ENCODE measurements at places on chromosomes 5 and 9.
A peak's percentile ranks its signal among the peaks of the same experiment; 100 is the strongest.

DNA sequence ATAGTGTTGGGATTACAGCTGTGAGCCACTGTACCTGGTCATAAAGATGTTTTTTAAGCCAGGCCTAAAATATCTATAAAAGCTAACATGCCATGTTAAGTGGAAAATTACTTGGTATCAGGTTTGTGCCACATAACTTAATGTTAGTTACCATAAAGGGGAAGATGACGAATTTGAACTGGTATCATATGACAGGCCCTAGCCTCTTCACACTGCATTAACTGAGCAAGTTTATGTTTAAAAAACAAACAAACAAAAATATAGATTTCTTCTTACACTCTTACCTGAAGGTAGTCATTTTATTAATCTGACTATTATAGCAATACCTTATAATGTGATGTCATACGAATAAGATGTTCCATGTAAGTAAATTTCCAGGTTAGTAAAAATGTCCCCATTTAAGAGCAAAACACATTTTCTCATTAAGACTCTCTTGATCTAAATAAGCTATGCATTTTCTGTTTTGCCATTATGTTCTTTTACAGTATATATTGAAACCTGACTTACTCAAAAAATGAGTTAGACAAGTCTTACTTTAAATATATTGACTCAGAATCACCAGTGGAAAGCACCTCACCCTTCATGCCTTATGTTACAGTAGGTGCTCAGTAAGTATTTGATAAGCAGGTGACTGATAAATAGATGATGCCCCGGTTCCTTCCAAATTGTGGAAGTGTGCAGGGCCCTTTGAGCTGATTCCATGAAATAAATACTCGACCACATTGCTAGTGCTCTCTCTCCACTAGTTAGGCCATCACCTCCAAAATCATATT is 125.4 kb downstream of the CDC42SE2 start:
- DNase-seq: no peak

GRCh38 chr5:24480952-24481351 is 163.8 kb downstream of the CDH10 start:
- DNase-seq: no peak

- no peak for DNase-seq
Observed at GRCh38 chr9:710951-711745, 130.3 kb upstream of the DMRT1 start.

- DNase-seq: no peak
Observed at GRCh38 chr5:125394661-125395280, 648.3 kb upstream of the ZNF608 start.

DNA sequence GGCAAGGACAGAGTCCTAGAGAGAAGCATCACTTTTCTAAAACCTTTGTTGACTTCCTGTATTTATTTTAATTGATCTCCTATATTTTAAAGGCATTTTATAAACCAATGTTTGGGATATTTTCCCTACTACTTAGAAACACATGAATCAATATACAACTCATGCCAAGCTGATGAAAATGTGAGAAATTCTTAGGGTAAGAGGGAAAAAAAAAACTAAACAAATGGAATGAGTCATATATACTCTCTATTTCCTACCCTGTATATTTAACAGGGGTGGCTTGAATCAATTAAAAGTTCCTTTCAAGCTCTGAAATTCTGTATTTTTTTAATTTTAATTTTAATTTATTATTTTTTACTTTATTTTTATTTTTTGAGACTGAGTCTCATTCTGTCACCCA is 19.6 kb downstream of the BAAT start:
- no peak for DNase-seq

DNA sequence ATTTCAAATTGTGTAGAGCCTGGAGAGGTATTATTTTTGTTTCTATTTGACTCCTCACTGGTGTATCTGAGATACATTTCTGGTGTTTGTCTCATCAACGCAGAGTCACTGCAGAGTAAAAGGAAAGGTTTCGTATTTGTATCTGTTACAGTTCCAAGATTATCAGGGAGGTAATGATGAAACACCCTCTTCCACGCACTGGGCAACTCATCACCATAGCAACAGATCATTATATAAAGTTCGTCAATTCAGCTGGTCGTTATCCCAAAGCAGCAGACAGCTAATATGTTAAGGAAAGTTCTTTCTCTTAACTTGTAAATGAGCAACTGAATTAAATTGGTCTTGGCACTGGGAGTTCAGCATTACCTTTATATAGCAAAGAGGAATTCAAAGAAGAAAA is 513.5 kb downstream of the MTRR start:
- DNase-seq: no peak

GRCh38 chr9:3698531-3698930 is 172.7 kb upstream of the RFX3 start:
- DNase-seq: no peak

DNA sequence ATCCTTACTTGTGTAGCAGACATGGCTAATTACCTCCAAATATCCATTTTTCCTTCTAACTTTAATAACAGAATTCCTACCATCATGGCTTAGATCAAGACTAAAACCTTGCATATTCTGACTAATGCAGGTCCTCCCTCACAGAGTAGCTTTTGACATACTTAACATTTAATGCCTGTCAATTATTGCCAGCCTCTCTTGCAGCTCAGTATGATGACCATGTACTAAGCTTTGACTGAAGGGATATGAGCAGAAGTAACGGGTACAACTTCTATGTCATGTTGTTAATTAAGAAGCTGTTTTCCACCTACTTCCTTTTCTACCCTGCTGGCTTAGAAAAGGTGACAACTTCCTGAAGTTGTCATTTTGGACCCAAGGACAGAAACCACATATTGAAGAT is 533.4 kb downstream of the PSAT1 start:
- DNase-seq: no peak

DNA sequence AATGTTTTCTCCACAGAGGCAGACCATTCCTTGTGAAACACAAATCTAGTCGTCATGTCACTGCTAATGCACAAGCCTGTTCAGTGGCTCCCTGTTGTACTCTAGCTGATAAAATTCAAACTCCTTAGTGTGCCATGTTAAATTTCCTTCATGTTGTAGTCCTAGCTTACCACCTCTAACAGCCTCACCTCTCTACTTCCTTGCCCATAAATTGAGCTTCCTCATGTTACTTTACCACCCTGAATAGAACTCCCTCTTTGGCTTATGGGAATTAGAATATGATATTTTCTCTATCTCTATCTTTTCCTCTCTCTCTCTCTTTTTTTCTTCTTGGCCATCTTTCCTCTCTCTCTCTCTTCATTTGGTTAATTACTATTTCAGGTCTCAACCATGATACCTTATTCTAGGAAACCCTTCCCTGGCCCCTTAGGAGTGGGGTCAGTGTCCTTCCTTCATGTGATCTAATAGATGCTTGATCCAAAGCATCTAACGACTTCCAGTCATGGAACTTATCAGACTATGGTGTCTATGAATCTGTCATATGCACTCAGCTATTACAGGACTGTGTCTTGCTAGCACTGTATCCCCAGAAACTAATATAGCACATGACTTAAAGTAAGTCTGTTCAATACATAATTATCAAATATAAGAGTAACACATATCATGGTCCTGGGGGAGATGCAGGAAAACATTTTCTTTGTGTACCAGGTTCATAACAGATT is 31.5 kb upstream of the ALDH1A1 start:
- DNase-seq: no peak

GRCh38 chr5:95857185-95857945 is 34.8 kb upstream of the GLRX start:
- no peak for DNase-seq

DNA sequence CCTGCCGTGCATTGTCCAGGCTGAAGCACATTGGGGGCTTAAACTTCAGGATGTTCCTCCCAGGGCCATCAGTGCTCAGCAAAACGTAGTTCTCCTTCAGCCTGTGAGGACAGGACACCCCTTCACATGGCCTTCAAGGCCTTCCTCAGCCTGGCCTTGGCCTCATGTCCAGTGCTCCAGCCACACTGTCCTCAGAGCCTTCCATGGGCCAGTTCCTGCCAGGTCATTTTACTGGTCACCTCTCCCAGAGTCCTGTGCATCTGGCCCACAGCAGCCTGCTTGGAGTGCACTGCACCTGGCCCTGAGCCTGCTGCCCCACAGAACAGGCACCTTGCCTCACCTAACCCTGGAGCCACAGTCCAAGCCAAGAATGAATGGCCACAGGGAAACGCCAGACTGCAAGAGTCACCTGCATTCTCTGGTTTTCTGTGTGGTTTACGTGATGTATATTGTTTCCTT is 8.7 kb downstream of the HNRNPAB start:
- peak; percentile 56 for DNase-seq

DNA sequence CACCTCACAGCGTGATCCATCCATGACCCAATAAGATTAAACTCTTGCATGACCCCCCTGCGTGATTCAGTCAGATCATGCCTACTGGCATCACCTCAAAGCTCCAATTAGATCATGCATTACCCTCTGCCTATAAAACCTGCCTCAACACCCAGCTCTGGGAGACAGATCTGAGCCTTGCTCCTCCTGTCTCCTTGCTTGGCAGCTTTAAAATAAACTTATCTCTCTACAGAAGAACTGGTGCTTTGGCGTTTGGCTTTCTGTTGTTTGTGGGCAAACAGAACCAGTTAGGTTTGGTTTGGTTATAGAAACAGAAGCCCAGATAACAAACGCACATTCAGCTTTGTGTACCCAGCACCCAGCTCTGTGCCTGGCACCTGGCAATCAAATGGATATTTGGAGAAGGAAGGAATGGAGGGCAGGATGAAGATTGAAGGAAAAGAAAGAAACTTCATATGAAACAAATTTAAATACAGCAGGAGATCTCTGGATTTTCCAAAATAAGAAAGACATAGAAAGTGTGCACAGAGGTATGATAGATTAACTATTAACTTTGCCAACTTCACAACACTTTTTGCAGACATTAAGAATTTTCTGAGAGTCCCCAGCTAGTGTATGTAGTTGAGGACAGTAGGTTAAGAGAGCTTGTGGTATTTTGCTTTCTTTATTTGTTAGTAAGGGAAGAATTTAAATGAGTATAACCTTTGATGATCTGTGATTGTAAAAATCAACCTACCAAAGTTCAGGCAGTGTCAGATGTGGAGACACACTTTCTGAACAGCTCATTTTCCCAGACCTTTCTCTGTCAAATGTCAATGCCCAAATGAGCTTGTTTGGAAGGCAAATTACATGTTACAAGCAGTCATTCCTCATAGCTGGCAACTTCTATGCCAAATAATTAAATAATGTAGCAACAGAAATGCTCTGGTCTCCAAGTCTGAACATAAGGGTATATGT is 102.1 kb upstream of the ASTN2 start:
- DNase-seq: no peak

DNA sequence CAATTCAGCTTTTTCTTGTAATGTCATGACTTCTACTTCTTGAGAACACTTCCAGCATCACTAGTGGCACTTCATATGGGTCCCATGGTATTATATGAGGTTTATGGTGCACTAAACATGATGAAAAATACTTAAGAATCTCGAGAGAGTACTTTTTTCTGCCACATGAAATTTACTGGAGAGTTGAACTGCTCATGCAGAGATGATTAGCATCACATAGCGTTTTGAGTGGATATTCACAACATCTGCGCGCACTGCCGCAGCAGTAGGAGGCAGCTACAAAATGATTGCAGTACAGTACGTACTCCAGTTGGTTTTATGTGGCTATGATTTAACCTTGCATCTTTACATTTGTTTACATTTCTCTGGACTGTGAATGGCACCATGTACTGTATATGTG is 14.7 kb downstream of the RAD1 start:
- no peak for DNase-seq

DNA sequence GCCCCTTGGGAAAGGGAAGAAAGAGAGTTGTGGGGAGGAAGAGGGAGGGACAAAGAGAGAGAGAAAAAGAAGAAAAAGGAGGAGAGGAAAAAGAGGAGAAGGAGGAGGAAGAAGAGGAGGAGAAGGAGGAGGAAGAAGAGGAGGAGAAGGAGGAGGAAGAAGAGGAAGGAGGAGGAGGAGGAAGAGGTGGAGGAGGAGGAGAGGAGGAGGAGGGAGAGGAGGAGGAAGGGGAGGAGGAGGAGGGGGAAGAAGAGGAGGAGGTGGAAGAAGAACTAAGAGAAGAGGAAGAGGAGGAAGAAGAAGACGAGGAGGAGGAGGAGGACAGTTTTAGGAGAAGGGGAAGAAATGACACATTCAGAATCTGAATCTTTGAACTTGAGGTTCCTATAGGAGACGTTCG is 7.4 kb downstream of the SLC36A2 start:
- DNase-seq: no peak
